Naive B cell (primary cell): ENCODE measurements at places on chromosomes 7 and 10.

DNA sequence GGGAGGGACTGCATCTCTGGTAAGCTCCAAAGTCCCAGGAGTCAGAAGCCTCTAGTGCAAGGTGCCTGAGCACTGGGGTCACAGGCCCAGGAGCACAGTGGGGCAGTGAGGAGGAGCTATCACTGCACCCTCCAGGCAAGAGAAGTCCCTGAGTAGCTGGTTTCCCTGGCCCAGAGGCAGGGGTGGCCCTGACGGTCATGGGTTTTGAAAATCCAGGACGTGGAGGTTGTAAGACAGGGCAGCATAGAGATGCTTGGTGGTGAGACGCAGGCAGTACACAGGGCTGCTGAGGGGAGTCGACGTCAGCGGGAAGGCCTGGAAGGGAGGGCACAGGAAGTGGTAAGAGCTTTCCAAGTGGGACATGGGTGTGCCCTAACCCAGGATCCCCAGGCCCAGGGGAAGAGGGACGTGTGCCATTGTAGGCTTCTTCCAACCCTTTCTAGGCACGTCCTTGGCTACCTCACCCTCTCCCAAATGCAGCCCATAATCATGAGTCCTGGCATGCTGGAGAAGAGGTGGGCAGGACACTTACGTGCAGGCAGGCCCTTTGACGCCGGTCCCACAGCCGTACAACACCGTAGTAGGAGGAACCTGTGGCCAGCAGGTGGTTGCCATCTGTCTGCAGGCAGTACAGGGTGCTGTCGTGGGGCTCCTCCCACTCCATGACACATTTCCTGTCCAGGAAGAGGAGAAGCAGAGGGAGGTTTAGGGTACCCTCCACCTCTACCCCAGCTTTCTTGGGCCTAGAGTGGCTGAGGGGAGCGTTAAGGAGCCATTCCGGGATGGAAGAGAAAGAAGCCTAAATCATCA lies 23.2 kb downstream of the DPCD start:
- DNase-seq = no peak

GRCh38 chr7:110142939-110143526 lies 947.9 kb upstream of the LRRN3 start:
- no peak for DNase-seq

GRCh38 chr7:28528899-28529298 lies 116.6 kb downstream of the CREB5 start:
- DNase-seq = no peak

DNA sequence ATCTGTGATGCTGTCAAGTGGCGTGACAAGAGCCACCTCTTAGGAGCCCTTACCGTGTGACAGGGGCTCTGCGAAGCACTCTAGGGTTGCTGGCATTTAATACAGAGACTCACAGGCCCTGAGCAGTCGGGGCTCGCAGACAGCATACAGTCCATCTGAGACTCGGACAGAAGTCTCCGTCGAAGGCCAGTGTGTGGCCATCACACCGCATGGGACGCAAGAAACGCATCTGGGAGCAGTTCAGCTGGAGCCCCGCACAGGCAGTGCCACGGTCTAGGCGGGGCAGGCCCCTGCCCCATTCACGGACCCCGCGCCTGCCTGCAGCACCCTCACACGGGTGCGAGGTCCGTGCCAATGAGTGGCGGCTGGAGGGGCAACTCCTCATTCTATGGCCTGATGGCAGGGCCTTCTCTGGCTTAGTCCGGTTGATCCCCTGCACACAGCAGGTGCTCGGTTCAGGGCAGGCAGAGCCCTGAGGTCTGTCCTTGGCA lies 33.6 kb downstream of the IQCE start:
- DNase-seq = no peak

DNA sequence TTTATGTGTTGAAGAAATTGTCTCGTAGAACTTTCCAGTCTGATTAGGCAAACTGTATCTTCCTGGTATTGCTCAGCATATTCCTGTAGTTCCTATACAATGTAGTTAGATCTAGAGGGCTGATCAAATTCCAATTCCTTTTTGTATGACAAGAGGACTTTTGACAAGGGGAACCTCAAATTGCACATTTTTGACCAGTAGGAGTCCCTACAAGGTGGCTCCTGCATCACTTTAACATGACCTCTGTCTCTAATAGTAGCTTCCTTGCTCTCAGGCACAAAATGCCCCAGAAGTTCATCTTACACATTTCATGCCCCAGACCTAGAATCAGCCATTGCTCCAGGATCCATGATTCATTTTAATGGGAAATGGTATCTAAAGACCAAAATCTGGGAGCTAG lies 18.7 kb downstream of the HERPUD2 start:
- no peak for DNase-seq

DNA sequence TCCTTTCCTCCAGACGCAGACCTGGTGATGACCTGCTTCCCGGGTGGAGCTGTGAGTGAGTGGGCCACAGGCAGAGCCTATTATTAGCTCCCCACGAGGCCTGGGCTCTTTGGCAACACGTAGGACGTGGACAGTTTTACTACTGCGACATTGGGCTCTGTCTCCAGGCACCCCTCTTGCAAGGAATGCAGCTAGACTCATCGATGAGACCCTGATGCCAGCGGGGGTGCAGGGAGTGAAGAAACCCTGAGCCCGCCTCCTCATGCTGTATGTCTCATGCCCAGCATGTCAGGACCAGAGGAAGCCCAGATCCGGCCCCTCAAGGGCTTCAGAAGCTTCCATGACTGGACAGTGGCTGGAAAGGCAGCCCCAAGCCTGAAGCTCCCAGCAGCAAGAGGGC lies 161.9 kb downstream of the TCERG1L start:
- DNase-seq = no peak

DNA sequence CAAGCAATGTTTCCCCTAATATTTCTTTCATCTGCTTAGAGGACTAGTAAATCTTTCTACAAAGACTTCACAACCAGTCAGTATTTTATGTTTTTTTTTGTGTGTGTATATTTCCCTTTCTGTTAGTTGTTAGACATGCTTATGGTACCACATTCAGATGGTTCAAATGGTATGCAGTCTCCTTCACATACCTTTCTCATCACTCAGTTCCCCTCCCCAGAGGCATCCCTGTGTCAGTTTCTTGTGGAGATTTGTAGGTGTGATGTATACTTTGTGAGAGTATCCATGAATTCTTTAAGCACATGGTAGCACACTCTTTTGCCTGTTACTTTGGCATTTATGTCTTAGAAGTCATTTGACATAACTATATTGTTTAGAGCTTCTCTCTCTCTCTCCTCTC lies 4.4 kb downstream of the ZNF485 start:
- no peak for DNase-seq

- no peak for DNase-seq
Observed at GRCh38 chr7:76428868-76429805, 4.4 kb downstream of the ZP3 start.

DNA sequence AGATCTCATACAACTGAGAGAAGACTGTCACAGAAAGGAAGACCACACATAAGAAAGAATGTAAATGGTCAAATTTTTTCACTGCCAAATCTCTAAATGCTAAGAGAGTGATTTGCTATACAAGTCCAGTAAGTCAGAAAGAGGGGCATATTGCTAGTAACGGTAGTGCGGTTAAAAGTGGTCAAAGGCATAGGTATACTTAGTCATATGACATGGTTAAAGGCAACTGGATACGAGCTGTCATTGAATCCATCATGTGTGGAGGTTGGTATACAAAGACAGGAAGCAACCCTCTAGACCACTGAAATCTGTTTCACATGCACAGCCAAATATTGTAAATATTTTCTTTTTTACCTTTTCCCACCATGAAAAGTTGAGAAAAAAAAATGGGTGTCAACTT lies 4.8 kb downstream of the INHBA start:
- DNase-seq = no peak
